ENCODE measurements at places on chromosomes 13 and 19.

- DNase-seq: peak; percentile 89
Measured at GRCh38 chr13:30744056-30744680, 8.8 kb downstream of the ALOX5AP start.

DNA sequence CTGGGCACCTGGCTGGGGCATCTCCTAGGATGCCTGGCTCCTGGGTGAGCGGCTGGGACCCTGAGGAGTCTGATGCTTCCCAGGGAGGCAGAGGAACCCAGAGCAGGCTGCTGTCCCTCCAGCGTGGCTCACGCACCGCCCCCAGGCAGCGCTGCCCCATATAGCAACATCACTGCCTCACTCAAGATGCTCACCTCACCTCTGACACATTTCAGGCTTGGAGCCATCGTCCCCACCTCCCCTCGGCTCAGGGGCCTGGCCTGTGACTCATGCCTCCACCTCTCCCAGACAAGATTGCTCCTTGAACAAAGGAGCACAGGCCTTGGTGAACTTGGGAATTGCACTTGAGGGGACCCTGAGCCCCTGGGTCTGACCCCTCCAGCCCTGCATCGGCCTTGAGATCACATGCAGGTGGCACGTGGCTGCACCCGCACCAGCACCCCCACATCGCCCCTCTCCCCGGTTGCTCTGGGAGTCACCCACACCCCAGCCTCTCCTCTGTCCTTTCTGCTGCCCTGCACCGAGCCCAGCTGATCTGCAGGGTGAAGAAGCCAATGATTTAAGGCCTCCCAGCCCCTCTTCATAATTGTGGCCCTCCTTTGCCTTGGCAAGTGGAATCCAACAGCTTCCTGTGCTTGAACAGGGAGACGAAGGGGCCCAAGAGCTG, 11.2 kb downstream of the CEBPA start:
- no peak for DNase-seq

DNA sequence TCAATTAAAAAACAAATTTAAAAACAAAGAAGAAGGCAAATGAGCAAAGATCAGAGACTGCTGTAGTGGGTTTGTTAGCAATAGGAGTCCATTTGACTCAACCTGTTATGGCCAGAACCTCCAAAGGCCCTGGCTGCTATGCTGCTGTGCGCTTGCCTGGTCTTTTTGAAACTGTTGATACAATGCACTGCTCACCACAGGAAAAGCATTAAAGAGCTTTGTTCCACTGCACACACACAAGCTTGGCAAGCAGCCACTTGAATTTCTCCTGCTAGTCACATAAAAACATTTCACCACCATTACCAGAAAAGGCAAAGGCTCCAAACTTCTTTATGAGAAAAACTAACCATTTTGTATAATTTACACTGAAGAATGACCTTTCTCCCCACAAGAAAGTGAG, 132.2 kb downstream of the FREM2 start:
- DNase-seq: no peak

GRCh38 chr13:73548449-73548848, 489.6 kb downstream of the KLF5 start:
- DNase-seq: no peak

DNA sequence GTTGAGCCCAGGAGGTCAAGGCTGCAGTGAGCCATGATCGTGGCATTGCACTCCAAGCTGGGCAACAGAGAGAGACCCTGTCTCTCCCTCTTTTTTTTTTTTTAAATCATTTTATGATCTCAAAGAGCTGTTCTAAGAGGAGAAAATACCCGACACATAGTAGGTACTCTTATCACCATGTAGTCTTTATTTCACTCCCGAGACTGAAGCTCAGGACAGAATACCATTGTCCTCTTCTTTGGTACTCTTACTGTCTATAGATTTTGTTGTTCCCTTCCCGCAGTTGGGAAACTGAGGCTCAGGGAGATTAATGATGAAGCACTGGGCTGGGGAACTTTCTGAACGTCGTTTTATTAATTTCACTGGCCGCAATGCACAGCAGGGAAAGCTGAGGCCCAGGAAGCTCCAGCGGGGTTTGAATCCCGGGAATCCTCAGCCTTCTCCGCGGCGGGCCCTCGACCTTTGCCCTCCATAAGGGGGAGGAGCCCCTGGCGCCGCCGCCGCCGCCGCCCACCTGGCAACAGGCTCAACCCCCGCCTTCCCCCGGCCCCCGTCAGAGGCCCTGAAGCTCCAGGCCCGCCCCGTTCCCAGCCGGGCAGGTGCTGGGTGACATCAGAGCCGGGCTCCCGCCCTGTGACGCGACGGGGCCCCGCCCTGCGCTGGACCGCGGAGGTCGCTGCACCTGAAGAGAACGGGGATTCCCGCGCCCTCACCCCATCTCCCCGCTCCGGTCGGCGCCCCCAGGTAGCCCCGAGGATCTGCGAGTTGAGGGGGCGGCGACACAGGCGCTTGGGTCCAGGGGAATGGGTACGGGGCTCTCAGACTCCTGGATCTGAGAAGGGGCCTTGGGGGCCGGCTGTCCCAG, 1.6 kb downstream of the MYH14 start:
- no peak for DNase-seq

DNA sequence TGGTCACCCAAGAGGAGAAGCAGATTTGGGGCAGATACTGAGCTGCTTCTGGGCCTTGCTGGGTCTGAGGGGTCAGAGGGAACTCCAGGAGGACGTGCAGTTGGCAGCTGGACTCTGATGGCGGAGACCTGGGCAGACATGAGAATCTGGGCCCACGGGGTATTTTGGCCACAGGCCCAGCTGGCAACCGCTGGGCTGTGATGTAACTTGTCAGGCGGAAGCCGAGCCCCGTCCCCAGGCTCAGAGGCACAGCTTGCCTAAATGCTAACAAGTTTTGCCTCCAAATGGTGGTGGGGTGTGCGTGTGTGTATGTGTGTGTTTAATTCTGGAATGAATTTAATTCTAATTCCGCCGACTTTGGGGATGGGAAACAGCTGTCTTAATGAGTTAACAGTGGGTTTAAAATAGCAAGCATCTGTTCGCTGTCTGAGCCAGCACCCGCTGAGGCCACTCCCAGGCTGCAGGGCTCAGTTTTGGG, 11.6 kb downstream of the ZNRF4 start:
- no peak for DNase-seq

DNA sequence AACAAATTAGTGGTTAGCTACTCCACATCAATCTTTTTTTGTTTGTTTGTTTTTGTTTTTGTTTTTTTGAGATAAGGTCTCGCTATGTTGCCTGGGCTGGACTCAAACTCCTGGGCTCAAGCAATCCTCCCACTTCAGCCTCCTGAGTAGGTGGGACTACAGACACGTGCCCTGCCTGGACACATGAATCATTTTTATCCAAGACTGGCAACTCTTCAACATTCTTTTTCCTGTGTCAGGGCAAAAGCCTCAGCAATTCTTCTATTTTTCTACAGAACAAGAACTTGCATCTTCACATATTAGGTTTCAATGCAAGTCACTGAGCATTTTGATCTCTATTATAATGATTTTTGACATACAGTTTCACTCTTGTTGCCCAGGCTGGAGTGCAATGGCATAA, 76.8 kb upstream of the LRCH1 start:
- DNase-seq: no peak

DNA sequence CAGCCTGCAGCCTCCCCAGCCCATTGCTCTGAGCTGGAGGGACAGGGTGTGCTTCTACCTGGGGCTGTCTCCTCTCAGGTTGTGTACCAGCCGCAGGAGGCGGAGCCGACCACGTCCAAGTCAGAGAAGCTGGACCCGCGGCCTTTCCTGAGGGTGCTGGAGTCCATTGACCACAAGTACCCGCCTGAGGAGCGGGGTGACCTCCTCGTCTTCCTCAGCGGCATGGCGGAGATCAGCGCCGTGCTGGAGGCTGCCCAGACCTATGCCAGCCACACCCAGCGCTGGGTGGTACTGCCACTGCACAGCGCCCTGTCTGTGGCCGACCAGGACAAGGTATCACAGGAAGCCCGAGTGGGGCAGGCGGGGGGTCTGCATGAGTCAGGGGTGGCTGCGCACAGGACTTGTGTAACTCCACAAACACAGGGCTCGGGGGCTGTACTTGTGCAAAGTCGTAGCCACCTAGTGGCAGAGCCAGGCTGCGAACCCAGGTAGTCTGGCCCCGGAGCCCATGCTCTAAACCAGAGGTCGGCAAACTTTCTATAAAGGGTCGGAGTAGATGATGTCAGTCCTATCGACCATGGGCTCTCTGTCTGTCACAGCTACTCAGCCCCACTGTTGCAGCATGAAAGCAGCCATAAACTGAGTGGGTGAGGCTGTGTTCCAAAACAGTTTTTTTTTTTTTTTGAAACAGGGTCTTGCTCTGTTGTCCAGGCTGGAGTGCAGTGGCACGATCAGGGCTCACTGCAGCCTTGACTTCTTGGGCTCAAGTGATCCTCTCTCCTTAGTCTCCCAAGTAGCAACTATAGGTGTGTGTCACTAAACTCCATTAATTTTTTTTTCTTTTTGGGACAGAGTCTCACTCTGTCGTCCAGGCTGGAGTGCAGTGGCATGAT, 8.9 kb downstream of the DHX34 start:
- no peak for DNase-seq
